ENCODE measurements at places on chromosomes 5 and 9.

- no peak for DNase-seq
Observed at GRCh38 chr5:38290028-38290653, 31.8 kb downstream of the EGFLAM start.

GRCh38 chr9:129714511-129715061 lies 38.3 kb downstream of the PTGES start:
- no peak for DNase-seq

DNA sequence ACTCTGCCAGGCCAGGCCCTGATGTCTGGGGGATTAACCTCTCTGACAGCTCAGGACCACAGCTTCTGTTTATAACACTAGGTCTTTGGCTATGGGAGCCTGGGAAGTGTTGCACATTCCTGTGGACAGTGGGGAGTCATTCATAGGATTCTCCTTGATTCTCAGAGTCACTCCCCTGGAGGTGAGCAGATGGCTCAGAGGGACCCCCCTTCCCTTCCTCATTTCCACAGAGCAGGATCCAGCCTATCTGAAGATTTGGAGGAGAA lies 60.2 kb downstream of the NRG2 start:
- peak; percentile 51 for DNase-seq

- no peak for DNase-seq
Observed at GRCh38 chr5:136482206-136482605, 116.9 kb upstream of the TRPC7 start.

DNA sequence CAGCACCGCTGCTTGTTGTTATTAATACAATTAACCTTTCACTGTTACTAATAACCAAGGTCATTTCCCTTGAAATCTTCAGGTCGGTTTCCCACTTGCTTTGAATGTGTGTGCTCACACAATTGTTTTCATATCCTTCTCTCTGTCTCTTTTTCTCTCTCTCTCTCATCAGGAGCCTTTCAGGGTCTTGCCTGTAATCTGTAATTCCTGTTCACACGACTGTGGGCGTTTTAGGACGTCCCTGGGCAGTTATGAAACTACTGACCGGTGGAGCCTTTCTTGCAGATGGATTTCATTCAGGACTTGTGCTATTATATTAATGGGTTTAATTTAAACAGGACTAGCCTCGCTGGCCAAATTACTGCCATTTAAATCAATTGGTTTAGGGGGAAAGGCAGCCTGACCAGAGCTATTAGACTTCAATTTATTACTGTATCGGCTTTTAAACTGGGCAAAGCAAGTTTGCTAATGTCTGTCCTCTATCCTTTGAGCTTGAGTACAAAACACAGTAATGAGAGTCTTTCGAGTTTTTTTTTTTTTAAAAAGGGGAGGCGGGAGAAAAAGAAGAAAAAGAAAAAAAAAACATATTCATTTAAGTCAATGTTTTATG lies 316.0 kb upstream of the TLE4 start:
- no peak for DNase-seq

DNA sequence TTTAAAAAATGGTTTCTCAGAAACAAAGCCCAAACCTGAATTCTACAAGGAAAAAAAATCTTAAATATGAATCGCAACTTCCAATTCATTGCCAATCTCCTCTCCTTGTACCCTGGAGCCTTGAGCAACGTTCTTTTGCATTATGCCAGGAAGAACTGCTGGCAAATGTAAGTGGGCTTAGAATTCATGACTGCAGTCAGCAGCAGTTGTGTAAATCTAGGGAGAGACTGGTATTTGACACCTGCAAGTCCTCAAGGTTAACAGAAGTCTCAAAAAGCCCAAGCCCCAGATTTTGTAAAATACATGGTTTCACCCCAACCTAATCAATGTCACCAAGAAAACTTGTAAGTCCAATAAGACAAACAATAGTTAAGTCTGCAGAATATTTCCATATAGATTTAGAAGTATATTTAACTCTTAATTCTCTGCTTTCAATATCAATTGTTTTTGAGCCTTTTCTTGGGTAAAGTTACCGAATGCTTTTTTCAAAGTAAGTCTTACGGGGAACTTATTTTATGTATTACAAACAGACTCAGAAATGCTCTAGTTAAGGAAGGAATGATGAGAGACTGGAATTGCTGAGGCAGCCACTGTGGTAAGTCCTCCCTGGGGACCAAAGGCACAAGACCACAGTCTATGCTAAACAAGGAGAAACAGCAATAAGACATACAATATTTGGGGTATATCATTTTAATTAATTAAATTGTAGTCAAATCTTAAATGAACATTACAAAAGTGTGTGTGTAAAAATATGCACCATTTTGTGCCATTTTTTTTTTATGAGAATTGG lies 31.3 kb downstream of the ELL2 start:
- DNase-seq: no peak

GRCh38 chr5:82922086-82922734 lies 155.0 kb downstream of the TMEM167A start:
- DNase-seq: no peak

DNA sequence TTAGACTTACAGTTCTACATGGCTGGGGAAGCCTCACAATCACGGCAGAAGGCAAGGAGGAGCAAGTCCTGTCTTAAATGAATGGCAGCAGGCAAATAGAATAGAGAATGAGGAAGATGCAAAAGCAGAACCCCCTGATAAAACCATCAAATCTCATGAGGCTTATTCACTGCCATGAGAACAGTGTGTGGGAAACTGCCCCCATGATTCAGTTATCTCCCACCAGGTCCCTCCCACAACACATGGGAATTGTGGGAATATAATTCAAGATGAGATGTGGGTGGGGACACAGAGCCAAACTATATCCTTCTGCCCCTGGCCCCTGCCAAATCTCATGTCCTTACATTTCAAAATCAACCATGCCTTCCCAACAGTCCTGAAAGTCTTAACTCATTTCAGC lies 367.1 kb downstream of the MED10 start:
- DNase-seq: no peak

DNA sequence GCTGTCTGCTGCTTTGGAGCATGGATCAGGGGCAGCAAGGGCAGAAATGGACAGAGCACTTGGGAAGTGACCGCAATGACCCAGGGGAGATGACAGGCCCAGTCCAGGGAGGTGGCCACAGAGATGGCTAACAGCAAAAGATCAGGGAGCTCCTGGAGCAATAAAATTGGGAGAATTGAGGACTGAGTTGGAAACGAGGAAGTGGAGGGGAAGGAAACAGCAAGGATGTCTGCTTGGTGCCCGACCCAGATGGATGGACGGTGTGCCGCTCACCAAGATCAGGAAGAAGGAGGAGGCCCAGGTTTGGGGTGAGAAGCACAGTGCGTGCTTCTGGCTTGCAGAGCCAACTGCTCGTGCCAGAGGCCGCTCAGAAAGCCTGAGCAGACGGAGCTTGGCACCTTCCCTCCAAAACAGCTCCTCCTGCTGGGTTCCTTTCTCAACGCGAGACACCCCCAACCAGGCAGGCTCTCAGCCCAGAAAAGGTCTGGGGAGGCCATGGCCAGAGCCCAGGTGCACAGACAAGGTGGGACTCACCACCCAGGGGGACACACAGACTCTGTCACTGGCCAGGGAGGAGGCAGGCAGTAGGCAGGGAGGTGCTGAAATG lies 1.7 kb upstream of the SLC34A1 start:
- no peak for DNase-seq

GRCh38 chr9:100579665-100580064 lies 1.8 kb downstream of the CAVIN4 start:
- DNase-seq: peak; percentile 74

DNA sequence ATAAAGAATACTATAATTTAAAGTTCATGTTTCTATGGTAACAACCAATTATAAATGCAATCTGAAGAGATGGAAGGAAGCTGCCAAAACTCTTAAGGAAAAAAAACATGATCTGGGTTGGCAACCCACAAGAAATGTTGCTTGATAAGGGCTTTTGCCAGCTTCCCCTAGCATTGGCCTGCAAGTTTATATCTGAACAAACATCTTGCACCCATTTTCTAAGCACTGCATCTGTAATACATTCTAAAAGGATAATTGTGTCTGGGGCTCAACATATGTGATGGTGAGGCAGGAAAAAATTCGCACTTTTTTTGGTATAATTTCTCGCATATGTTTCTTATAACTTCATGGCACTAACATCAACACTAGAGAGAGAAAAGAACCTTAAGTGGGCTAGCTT lies 276.4 kb downstream of the FBXL7 start:
- no peak for DNase-seq

DNA sequence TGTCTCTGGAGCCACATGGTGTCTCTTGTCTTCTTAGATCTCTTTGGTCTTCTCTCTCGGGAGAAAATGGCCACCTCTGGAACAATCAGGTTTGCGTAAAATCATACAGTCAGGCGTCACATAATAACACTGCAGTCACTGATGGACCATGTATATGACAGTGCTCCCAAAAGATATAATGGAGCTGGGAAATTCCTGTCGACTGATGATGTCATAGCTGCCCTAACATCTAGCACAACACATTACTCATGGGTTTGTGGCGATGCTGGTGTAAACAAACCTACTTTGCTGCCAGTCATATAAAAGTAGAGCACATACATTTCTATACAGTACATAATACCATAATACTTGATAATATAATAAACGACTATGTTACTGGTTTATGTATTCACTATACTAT lies 30.1 kb upstream of the RAI14 start:
- DNase-seq: peak; percentile 69

DNA sequence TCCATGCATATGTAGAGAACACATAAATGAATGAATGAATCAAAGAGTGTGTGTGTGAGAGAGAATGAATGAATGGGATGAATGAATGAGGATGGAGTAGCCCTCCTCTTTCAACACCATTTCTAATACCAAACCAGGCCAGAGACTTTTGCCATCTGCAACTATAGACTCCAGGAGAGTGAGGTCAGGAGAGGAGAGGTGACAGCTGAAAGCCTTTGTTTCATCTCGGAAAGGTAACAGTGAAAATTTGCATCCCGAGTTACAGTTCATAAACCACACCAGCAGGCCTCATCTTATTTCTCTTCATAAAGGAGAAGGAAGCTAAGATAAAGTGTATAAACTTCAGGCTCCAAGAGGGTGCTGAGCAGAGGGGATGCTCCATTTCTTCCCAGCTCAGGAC lies 255.3 kb upstream of the KLF4 start:
- no peak for DNase-seq

- DNase-seq: no peak
Observed at GRCh38 chr9:5899292-5899691, 8.6 kb downstream of the MLANA start.

GRCh38 chr9:136535070-136535469 lies 10.8 kb downstream of the NOTCH1 start:
- DNase-seq: no peak
